ENCODE measurements at places on chromosomes 13 and 19.

DNA sequence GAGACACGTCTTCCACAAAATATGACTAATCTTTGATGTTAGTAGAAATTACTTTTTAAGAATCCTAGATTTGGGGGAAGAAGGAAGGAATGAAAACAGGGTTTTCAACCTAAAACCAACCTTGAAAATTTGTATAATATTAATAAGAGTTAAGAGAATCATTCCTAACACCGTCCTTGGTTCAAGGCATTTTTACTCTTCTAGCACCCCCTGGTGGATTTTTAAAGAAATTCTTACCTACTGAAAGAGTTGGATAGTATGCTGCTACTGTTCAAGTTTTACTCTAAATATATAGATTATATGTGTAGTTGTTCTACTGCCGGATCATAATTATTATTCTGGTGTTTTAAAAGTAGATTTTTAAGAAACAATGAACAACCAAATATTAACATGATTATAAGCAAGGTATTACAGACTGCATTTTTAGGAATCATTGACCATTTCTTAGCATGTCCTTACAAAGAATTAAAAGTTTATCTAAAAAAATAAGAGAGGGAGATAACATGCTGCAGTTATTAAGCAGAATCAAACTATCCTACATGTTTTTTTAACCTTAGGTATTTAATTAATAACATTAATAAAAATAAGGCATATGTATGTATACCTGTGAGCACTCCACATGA lies 7.4 kb upstream of the SLITRK6 start:
- DNase-seq: no peak

- DNase-seq: no peak
Measured at GRCh38 chr13:18739310-18739709, 442.3 kb downstream of the TUBA3C start.

- no peak for DNase-seq
Measured at GRCh38 chr19:29712744-29713516, 2.1 kb downstream of the C19orf12 start.

DNA sequence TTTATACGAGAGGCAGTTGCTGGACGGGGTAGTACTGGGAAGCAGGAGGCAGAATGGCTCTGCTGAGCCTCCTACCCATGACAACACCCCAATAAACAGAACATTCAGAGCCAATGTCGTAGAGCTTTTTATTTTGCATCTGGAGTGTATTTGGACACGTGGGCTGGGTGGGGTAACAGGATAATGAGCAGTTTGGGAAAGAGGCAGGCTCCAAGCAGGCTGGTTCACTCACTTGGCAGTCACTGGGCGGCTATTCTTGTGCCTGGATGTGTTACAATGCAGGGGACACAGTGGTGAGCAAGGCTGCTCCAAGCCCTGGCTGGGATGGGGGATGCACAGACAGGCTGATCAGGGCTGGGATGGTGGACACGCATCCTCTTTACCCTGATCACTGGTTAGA lies 9.5 kb downstream of the ACTMAP start:
- no peak for DNase-seq

DNA sequence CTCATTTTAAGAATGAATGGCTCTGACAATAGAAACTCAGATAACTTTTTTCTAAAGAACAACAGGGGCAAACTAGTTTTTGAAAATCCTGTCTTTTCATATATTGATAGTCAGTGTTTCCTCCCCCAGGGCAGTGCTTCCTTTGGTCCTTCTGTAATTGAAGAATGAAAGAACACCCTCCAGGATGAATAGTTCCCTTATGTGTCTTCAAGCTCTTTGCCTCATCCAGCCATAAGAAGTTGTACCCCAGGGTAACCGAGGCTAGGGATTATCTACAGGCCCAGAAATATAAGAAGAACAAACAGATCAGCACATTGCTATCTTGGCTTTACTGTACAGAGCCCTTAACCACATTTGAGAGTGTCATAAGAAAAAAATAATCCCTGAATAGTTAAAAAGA lies 12.1 kb upstream of the ERICH6B start:
- DNase-seq: no peak

- no peak for DNase-seq
Measured at GRCh38 chr13:98761126-98761985, 8.9 kb upstream of the SLC15A1 start.

- no peak for DNase-seq
Measured at GRCh38 chr13:43307921-43308433, 284.6 kb downstream of the DNAJC15 start.

GRCh38 chr13:40379794-40380578 lies 286.5 kb downstream of the FOXO1 start:
- DNase-seq: no peak

- no peak for DNase-seq
Measured at GRCh38 chr13:30179597-30180276, 127.6 kb downstream of the KATNAL1 start.

DNA sequence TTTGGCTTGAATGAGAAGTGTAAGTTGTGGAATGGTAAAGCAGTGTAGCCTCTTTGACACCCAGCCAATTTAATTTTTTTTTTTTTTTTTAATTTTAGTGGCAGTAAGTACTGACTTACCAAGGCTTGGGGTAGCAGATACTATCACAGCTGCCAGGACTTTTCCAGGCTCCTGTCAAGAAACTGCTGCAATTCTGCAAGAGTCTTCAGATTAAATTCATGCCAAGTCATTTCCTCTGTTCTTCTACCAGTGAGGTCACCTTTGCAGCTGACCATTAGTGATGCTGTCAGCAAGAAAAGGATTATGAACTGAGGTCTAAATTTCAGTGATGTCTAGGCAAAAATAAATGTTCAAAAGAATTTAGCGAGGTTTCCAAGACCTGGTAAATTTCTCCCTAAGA lies 91.2 kb downstream of the GGACT start:
- DNase-seq: no peak

DNA sequence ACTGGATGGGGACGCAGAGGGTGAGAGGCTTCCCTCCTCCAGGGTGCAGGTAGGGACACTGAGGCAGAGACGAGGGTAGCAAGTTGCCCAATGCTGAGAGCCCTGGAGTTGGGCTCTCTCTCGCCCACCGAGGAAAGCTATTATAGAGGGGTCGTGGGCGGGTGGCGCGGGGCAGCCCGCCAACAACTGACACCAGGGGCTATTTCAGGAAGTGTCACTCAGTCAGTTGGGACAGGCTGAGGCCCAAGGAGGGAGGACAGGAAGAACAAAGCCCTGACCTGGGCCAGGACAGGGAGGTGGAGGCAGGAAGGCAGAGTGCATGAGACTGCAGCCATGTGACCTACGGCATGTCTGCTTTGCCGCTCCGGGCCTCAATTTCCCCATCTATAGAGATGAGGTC lies 29.9 kb downstream of the TINCR start:
- DNase-seq: no peak

GRCh38 chr19:32363632-32364031 lies 18.2 kb downstream of the ZNF507 start:
- DNase-seq: no peak

DNA sequence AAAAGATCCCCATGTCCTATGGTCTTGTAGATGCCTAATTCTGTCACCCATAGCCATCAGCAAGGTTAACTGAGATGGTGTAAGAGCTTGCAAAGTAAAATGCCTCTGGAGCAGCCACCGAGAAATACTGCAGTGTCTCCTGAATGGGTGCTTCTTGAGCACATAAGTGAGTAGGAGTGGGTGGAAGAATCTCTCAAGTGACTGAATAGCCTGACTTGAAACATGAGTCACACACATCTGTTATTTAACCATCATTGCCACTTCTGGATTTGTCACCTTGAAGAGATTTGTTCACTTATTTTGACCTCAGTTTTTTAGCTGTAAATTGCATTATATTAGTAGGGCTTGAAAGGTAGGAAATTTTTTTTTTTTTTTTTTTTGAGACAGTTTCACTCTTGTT lies 2.3 kb downstream of the ZNF714 start:
- no peak for DNase-seq

- DNase-seq: no peak
Measured at GRCh38 chr19:23286477-23286876, 36.3 kb upstream of the ZNF724 start.

GRCh38 chr19:32866061-32866460 lies 3.5 kb downstream of the SLC7A9 start:
- no peak for DNase-seq

DNA sequence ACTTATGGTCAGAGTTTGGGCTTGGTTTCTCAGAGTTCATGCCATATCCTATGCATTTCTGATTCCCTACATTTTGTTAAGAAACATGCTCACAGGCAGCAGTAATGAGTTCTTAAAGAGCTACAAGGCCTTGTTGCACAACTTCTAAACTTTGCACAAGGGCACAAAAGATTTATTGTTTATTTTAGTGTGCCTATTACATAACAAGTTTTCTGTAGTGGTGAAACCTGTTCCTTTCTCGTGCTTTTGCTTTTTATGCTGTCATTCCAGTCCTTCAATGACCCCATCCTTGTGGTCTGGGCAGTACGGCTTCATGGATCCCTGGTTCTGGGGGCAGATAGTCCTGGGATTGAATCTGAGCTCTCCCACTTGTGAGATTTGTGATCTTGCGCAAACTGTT lies 17.8 kb downstream of the ZNF507 start:
- DNase-seq: no peak

GRCh38 chr13:44407891-44408290 lies 34.3 kb downstream of the SERP2 start:
- DNase-seq: no peak
